ENCODE measurements at places on chromosomes 7 and 10.

DNA sequence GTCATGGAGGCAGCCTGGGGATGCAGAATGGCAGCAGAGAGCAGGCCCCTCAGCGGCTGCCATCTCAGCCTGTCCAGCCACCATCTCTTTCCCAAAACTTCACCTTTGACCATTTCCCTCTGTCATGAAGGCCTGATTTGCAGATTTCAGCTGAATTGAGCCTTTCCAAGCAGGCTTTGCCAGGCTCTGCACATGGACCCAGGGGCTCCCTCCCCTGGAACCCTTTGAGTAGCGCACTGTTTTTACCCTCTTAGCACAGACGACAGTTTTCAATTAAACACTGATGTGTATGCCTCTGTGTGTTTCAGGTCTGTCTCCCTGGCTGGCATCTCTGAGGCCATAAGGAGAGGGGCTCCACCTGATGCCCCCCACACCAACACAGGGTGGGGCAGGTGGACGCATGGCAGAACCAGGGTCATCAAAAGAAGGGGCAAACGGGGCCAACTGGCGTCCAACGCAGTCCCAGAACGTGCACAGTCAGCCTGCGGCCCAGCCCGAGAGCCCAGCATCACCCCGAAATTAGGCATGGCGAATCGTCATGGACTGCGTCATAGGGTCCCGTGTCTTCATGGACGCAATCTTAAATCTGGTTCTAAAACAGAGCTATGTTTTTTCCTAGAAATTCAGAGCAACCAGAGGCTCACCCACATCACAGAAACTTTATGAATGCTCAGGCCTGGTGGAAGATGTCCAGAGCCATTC lies 185.0 kb upstream of the TCERG1L start:
- DNase-seq: no peak

- DNase-seq: no peak
Observed at GRCh38 chr7:82050792-82051191, 280.9 kb upstream of the HGF start.

GRCh38 chr7:135189221-135189662 lies 18.7 kb upstream of the CYREN start:
- no peak for DNase-seq

DNA sequence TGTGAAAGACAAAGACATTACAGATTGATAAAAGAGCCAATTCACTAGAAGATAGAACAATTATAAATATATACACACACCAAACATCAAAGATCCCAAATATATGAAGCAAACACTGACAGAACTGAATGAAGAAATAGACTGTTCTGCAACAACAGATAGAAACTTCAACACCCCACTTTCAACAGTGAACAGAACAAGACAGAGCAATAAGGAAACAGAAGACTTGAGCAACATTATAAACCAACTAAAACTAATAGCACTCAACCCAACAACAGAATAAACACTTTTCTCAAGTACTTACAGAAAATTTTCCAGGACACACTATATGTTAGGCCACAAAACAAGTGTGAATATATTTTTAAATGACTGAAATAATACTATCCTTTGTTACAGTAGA lies 10.9 kb downstream of the CDCA7L start:
- DNase-seq: no peak

DNA sequence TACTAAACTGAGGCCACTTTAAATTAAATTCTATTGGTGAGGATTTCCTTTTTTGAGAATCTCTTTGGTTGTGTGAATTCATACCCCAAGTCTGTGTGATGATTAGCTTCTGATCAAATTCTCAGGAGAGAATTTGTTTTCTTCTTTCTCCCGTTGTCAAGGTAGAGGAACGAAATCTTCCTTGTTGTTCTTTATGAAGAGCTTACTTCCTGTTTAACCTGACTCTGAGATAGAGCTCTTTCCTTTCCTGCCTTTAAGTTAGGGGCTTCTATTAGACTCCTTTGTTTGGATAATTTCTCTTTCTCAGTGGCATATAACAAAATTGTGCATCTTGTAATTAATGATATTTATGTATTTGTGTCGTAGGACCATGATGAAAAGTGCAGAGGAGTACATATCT lies 572.1 kb downstream of the REEP3 start:
- no peak for DNase-seq

GRCh38 chr10:58785354-58785753 lies 272.7 kb downstream of the BICC1 start:
- no peak for DNase-seq

- no peak for DNase-seq
Observed at GRCh38 chr10:16674147-16674703, 143.0 kb downstream of the RSU1 start.

DNA sequence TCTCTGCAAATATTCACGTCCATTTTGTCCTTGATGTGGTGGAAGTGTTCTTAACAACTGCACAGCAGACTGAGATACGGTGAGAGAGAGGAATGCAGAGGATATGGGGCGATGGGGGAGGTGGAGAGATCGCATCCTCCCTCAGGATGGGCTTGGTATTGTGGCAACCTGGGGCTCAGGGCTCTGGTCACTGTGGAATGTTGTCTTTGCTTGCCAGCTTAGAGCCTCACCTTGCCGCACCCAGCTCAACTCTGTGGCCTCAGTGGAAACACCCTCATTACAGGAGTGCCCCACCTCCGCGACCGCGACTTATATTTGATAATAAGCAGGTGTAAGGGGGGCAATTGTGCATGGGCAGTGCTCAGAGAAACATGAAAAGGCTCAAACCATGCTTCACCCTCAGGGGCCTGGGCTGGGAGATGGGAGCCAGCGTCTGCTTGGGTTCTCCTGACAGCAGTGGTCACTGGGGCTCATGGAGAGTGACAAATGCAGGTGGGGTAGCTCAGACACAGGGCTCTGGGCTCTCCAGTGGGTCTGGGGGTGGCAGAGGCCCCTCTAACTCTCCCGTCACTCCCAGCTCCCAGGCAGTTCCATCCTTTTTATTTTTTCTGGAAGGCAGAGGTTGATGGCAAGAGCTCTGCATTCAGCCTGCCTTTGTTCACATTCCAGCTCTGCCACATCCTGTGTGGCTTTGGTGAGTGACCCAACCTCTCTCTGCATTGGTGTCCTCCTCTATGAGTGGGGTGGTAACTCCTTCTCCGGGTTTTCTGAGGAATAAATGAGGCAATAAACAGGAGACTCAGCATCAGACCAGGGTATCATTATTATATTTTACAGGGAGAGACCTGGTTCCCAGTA lies 43.1 kb upstream of the EMX2 start:
- DNase-seq: no peak

DNA sequence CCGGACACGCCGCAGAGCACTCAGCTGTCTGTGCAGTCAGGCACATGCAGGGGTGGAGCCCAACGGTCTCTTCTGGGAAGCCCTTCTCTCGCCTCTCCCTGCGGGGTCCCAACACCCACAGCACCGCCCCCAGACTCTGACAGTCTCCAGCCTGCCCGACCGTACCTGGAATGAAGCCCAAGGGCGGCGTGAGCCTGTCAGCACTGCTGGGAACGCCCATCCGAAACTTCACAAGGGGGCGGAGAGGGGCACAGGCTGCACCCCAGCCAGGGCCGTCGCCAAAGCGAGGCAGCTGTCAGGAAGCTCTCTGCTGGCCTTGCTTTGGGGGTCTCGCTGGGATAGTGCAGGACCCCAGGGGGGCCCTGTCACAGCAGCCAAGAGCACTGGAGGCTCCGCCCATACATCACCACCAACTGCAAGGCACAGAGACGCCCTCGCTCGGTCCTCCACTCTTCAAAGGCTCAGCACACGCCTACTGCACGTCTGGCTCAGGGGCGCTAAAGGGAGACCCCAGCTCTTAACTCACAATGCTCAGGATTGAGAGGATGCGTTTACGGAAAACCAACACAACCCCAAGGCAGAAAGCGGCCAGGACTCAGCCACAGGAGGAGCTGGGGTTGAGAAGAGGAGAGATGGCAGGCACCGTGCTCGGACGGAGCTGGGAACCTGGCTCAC lies 30.9 kb downstream of the MAD1L1 start:
- DNase-seq: no peak

- no peak for DNase-seq
Observed at GRCh38 chr7:12623885-12624498, 53.5 kb downstream of the SCIN start.

DNA sequence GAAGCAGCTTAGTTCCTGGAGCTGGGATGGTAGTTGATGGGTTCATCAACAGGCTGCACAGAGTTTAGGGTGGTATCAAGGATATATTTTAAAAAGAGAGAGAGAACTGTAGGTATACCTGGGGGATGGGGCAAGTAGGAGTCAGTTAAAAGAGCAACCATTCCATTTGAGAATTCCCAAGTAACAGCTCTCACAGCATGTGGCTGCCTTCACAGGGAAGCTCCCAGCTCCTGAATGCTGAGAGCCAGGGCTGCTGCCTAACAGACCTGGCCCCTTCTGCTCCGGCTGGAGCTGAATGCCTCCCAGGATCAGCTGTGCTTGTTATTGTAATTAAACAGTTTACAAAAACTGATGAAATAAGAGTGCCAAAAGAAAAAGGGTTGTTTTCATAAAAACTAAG lies 58.8 kb upstream of the GPR26 start:
- no peak for DNase-seq

DNA sequence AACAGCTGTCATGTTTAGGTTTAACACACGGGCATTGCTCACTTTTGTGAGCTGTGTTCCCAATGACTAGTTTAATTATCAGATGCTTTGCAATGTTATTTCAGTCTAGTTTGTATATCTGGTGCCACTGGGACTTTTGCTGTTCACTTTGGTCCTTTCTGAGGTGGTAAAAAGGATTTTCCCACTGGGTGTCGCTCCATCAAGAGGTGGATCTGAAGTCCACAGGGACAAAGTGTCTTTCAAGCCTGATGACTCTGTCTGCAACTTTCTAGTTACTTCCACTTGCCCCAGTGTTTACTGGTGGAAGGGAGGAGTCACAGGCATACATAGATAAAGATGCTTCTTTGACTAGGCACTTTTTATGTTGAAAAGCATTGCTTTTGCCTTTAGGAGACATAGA lies 242.2 kb downstream of the HGF start:
- DNase-seq: no peak

Measured in stimulated activated CD8-positive, alpha-beta memory T cell treated with anti-CD3 and anti-CD28 coated beads, Interleukin-7, amount 100 ng/mL, for 48 hours (primary cell).